NCI-H1092 treated with DMSO at 0.1 percent for 48 hours (cell line): ENCODE measurements at places on chromosomes 12 and 14.

- DNase-seq = no peak
These were observed 105.4 kb upstream of the NAP1L1 start for GRCh38 chr12:76189851-76190250.

DNA sequence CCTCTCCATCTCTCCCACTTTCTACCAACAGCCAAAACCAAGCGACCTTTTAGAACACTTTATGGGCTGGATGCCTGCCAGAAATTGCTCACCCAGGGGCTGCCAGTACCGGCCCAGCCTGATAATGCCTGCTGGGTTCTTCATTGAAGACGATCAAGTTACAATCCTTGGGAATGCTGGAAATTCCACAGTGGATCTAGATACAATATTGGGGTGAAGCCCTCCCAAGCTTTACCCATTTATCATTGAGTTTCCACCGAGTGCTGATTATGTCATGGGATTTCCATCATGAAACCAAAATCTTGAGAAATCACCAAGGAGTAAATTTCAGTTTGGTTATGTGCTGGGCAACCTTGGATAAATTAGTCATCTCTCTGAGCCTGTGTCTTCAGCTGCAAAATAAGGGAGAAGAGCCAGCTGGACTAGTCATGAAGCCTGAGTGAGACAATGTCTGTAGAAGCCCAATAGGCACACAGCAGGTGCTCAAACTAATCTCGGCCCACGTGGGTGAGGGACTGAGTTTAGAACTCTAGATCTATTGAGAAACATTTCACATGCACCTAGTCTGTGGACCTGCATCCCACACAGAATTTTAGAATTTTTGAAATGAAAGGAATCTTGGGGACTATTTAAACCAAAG lies 75.5 kb upstream of the CLMN start:
- DNase-seq = no peak

DNA sequence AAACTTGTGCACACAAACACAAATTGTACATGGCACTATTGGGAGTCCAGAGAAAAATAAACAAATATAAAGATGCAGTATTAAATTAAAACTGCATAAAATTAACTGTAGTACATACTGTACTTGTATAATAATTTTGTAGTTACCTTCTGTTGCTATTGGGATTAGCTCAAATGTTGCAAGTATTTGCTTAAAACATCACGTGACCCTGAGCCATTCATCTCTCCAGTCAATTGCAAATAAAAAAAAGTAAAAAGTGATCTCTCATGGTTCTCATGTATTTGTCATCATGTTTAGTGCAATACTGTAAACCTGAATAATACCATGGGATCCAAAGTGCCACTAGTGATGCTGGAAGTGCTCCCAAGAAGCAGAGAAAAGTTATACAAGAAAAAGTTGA lies 88.1 kb upstream of the NAV3 start:
- peak; percentile 19 for DNase-seq

GRCh38 chr12:85765453-85765869 lies 70.7 kb downstream of the RASSF9 start:
- DNase-seq = no peak

GRCh38 chr12:13817131-13817530 lies 164.3 kb downstream of the GRIN2B start:
- no peak for DNase-seq

- no peak for DNase-seq
These were observed 870.8 kb downstream of the GALC start for GRCh38 chr14:87122166-87122565.

DNA sequence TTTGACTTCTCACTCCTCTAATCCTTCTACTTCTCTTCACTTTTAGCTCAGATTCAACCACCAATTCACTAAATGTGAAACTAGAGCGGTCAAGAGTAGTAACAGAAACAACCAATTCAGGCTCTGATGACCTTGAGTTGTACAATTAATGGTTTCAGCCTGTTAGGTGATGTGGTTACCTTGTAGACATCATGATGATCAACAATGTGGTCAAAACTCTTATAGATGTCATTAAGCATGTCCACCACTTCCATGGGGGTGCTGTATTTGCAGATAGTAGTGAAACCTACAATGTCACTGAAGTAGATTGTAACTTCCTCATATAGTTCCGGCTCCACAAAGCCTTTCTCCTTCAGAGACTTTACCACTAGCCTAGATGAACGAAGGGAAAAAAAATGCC lies 54.1 kb upstream of the PLBD1 start:
- DNase-seq = no peak

GRCh38 chr12:16310934-16311333 lies 33.4 kb upstream of the SLC15A5 start:
- no peak for DNase-seq

DNA sequence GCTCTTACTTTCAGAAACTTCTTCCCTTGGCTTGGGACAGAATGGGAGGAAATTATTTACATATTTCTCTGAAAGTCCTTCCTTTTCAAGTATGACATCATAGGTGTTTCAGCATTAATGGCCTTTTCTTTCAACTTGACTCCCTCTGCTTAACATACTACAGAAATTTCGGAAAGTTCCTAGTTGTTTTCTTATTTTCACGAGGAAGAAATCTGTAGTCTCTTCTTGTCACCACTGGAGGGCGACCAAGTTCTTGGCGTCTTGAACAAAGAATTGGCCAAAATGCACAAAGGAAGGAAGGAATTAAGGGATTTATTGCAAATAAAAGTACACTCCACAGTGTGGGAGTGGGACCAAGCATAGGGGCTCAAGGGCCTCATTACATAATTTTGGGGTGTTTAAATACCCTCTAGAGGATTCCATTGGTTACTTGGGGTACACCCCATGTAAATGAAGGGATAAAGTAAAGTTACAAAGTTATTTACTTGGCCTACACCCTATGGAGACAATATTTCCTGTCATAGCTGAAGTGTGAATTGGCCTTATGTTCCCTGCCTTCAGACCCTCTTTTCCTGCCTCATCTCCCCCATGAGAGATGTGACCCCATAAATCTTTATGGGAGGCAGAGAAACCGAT lies 70.4 kb downstream of the RPL10L start:
- peak; percentile 59 for DNase-seq

GRCh38 chr14:43539210-43539609 lies 967.9 kb downstream of the FSCB start:
- DNase-seq = no peak

GRCh38 chr14:93723001-93723400 lies 65.3 kb downstream of the PRIMA1 start:
- DNase-seq = no peak

DNA sequence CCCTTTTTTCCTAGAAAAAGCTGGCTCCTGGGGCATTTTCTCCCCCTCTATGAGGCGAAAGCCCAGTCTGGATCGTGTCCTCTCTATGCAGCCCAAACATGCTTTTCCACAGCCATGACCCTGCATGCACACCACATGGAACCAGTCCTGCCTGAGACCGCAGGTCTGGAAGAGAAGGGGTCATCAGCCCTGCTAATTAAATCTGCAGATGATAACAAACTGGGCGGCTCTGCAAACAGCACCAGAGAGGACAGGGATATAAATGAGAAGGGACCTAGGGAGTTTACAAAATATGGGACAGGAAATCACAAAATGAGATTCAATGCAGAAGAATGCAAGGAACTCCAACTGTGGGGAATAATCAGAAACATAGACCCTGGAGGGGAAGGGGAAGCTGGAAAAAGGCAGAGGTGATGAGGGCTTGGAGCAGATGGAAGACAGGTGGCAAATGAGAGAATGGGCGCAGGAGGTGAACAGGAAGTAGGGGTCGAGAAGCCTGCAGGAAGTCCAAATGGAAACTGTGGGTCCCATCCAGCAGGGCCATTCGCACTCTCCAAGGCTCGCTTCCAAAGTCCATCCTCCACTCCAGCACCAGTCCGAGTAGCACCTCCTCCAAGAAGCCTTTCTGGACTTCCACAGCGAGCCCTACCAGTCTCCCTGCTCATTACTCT lies 76.3 kb downstream of the ANO2 start:
- DNase-seq = no peak

DNA sequence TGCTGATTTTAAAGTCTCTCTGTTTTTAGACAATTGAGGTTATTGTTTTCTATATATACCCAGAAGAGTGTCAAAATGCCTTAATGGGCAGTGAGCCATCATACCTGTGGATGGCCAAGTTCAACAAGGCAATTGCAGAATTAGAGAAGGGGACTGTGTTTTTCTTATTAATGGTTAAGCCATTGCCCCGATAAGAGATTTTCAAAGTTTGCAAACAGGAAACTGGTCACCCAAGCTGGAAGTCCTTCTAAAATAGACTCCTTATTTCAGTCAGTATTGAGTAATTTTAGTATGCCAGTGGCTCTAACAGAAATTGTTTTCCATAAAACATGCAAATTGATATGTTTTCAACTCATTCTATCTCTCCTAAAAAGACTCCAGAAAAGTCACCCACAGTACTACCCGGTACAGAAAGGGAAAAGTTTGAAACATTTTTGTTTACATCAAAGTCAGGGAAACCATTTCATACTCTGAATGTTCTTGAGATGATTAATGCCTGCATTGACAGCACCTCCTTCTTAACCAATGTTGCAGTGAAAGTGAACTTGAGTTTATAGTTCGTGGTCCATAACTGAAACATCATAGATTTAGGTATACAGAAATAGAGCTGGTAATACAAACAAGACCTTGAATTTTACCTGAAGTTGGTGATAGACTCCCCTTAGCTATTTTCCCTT lies 191.1 kb downstream of the TMX1 start:
- no peak for DNase-seq

- no peak for DNase-seq
These were observed 3.4 kb upstream of the GLRX5 start for GRCh38 chr14:95531473-95531872.

GRCh38 chr12:80485222-80485987 lies 41.4 kb downstream of the PTPRQ start:
- no peak for DNase-seq
